ENCODE measurements at places on chromosomes 1 and 21.
A peak's percentile ranks its signal among the peaks of the same experiment; 100 is the strongest.

DNA sequence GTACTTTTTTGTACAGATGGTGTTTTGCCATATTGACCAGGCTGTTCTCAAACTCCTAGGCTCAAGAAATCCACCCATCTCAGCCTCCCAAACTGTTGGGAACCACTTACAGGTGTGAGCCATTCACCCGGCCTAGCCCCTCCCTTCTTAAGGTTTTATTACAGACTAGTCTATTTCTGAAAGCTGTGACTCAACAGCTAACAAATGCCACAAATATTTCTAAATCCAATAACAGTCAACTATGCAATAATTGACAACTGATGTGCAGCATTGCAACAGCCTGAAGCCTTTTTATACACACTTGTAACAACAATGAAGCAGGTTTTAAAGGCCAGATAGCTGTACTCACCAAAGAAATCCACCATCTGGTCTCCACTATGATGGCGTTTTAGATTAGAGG, 51.4 kb downstream of the GRIK1 start:
- DNase-seq = no peak

DNA sequence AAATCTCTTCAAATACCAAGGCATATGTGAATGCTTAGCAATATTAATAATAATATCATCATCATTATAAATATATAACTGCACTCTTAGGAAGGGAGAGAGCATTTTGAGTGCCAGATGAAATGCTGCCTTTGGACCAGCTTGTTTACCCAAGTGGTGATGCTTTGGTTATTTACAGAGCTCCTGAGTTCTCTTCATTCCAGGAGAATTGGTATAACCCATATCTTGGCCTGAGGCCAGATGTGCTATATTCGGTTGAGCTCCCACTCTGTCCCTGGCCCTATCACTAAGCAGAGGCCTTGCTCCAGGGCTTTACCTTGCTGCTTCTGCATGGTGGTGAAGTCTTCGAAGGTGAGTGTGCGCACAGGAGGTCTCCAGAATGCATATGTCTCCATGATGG, 89.4 kb downstream of the TBX15 start:
- DNase-seq = no peak

GRCh38 chr21:36579898-36580297, 100.0 kb upstream of the CLDN14 start:
- DNase-seq = no peak

DNA sequence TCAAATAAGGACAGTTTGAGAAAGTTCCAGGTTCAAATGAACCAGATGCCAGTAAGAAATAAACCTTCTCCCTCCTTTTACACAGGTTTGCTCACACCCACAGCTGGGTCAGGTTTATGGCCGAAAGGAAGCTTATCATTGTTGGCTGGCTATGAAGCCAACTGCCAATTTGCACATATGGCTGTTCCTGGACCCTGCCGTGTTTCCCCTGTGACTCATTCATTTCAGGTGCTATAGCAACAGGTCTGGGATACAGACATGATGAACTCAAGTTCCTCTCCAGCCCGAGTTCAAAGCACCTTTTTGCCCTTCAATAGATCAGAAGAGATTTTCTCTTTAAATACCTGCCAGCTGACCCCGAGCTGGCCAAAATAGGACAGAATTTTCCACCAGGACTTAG, 134.4 kb upstream of the SMYD2 start:
- no peak for DNase-seq

- DNase-seq = peak; percentile 95
Measured at GRCh38 chr1:169106095-169106920, at the start of gene ATP1B1. TSS of gene ATP1B1 (plus strand) at chr1:169106690. CDS start at chr1:169106830, 140 bp downstream.

- no peak for DNase-seq
Measured at GRCh38 chr1:36845802-36846201, 188.5 kb downstream of the GRIK3 start.

GRCh38 chr1:26265405-26265804, 14.5 kb upstream of the SH3BGRL3 start:
- no peak for DNase-seq

- no peak for DNase-seq
Measured at GRCh38 chr1:200152336-200152735, 124.8 kb downstream of the NR5A2 start.

GRCh38 chr1:48920851-48921250, 144.2 kb upstream of the BEND5 start:
- DNase-seq = no peak

- no peak for DNase-seq
Measured at GRCh38 chr1:223248770-223249140, 105.7 kb upstream of the TLR5 start.

Data from AG20443 (cell line).